ENCODE measurements at places on chromosomes 7 and 10.

- no peak for DNase-seq
These were observed 11.1 kb upstream of the HERPUD2 start for GRCh38 chr7:35705932-35706461.

GRCh38 chr7:108034586-108034985, 31.6 kb upstream of the LAMB1 start:
- DNase-seq, result no peak

- DNase-seq, result no peak
These were observed 8.0 kb downstream of the ELFN1 start for GRCh38 chr7:1678081-1678543.

- DNase-seq, result no peak
These were observed 85.1 kb upstream of the PPIF start for GRCh38 chr10:79262131-79262530.

- DNase-seq, result no peak
These were observed 70.1 kb upstream of the ARHGAP21 start for GRCh38 chr10:24793648-24794379.

GRCh38 chr10:31457858-31458257, 138.8 kb downstream of the ZEB1 start:
- no peak for DNase-seq

GRCh38 chr10:31708474-31708873, 220.2 kb downstream of the ARHGAP12 start:
- DNase-seq, result no peak

Data from stimulated activated CD8-positive, alpha-beta memory T cell treated with anti-CD3 and anti-CD28 coated beads, Interleukin-4, amount 100 ng/mL, for 24 hours (primary cell).